GM10248 (cell line): ENCODE measurements at places on chromosomes 7 and 10.

DNA sequence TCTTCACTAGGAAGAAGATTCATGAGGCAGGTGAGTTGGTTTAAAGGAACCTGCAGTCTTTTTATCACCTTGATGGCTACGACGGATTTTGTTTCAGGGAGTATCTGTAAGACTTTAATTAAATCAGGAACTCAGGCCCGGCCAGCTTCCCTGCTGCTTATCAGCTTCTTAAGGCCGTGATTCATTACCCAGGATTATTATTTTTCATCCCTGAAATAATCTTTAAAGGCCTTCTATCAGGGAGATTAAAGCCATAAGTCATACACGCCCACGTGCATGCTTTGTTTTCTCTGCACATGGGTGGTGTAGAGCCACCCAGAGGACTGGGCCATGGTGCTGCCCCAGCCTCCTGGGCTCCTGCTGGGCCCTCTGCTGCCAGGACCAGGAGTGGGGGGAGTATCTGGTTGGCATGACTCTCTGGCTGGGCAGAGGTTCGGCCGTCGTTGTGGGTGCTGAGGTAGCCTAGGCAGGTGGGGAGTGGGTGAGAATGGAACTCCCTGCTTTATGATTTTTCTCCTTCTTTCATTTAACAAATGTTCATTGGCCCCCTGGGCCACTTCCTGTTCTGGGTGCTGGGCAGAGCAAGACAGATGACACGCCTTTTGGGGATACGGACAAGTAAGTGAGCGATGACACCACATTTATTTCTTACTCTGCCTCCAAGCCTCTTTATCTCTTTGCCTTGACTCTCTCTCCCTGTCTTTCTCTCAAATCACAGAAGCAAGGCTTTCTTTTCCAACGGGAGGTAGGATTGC lies 39.0 kb upstream of the PCBD1 start:
- DNase-seq, result no peak

- no peak for DNase-seq
These were observed 115.8 kb upstream of the LANCL2 start for GRCh38 chr7:55249332-55249731.

- no peak for DNase-seq
These were observed 66.4 kb downstream of the TAC1 start for GRCh38 chr7:97798046-97799019.

- no peak for DNase-seq
These were observed 37.9 kb upstream of the FAM13C start for GRCh38 chr10:59400214-59400613.

- DNase-seq, result peak; percentile 77
These were observed 50.4 kb downstream of the DNAJB6 start for GRCh38 chr7:157386979-157387800.

GRCh38 chr10:52729271-52730104 lies 43.1 kb downstream of the MBL2 start:
- DNase-seq, result peak; percentile 33

DNA sequence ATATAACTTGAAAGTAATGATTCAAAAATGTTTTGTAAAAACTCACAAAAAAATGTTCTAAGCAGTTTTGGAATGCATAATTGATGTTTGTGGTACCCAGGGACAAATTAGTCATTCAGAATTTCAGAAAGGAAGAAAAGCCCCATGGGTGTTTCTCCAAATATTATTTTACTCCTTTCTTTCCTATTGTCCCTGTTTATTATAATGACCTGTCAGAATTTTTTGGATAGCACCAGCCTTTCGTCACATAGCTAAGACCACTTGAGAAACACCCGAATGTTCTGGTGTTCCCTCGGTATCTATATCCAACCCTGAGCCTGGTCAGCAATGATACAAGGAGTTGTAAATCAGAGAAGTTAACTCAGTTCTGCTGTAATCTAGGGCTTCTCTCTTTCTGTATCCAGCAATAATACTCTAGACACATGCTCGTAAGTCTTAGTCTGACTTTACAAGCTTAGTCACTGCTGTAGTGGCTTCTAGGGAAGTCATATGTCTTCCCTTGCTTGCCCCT lies 64.8 kb upstream of the MEOX2 start:
- DNase-seq, result no peak

- no peak for DNase-seq
These were observed 3.1 kb upstream of the EVX1 start for GRCh38 chr7:27239387-27240014.

DNA sequence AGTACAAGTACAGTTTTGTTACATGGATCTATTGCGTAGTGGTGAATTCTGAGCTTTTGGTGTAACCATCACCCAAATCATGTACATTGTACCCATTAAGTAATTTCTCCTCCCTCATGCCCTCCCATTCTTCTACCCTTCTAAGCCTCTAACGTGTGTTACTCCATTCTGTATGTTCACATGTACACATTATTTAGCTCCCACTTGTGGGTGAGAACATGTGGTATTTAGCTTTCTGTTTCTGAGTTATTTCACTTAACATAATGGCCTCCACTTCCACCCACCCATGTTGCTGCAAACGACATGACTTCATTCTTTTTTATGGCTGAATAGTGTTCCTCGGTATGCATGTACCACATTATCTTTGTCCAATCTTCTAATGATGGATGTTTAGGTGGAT lies 251.3 kb downstream of the CAMK1D start:
- no peak for DNase-seq

DNA sequence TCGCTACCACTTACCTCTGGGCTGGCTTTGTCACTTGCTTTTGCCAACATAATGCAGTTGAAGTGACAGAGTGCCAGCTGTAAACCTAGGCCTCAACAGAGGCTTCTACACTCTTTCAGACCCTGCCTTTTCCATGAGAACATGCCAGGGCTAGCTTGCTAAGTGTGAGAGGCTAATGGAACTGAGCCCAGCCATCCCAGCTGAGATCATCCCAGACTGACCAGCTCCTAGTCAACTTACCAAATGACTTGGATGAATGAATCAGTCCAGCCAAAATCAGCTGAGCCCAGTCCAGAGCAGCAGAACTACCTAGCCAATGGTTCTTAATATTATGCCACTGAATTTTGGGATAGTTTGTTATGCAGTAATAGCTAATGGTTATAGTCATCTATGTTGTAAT lies 34.7 kb upstream of the MKLN1 start:
- DNase-seq, result no peak

GRCh38 chr7:5349437-5350173 lies 66.9 kb downstream of the SLC29A4 start:
- DNase-seq, result no peak

GRCh38 chr7:6691103-6691502 lies 15.6 kb downstream of the ZNF12 start:
- no peak for DNase-seq

GRCh38 chr10:121753726-121754476 lies 155.7 kb upstream of the FGFR2 start:
- peak; percentile 51 for DNase-seq

- no peak for DNase-seq
These were observed 17.1 kb downstream of the PNLIPRP2 start for GRCh38 chr10:116637830-116638229.

GRCh38 chr7:23345601-23346000 lies 46.5 kb downstream of the MALSU1 start:
- DNase-seq, result no peak

DNA sequence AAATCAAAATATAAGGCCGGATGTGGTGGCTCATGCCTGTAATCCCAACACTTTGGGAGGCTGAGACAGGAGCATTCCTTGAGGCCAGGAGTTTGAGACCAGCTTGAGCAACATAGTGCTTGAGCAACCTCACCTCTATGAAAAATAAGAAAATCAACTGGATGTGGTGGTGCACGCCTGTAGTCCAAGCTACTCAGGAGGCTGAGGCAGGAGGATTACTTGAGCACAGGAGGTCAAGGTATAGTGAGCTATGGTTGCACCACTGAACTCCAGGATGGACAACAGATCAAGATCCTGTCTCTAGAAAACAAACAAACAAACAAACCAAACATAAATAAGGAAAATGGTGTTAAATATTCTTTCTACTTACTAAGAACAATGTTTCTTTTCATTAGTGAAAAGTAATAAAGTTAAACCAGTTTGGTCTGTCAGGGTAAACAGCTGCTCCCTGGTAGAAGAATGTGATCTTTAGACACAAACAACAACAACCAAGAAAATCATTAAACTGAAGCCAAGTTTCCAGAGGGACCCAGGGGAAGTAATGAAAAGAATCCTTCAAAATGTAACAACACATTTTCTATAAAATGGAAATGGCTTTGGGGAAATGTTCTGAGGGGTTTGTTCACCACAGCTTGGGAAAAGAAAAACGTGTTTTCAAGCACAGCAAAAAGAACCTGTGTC lies 17.5 kb upstream of the BAG3 start:
- no peak for DNase-seq

- DNase-seq, result no peak
These were observed 64.6 kb upstream of the RNF148 start for GRCh38 chr7:122767339-122767738.

DNA sequence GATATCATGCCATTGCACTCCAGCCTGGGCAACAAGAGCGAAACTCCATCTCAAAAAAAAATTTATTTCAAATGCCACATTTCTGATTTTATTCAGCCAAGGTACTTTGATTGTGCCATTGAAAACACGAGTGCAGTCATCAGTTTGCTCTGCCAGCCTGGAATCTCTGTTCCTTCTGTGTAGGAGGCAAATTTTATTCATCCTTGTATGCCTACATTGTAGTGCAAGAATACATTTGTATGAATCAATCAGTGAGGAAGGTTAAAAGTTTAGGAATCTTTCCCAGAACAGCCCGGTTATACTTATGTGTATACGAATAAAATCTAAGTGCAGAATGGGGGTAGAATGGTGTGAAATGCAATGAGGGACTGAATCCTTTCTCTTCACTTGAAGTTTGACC lies 886 bp upstream of the TET1 start:
- no peak for DNase-seq

- peak; percentile 62 for DNase-seq
These were observed 59.4 kb upstream of the ZNF438 start for GRCh38 chr10:31090894-31091607.

- no peak for DNase-seq
These were observed 116.0 kb upstream of the IMMP2L start for GRCh38 chr7:111678281-111678680.

DNA sequence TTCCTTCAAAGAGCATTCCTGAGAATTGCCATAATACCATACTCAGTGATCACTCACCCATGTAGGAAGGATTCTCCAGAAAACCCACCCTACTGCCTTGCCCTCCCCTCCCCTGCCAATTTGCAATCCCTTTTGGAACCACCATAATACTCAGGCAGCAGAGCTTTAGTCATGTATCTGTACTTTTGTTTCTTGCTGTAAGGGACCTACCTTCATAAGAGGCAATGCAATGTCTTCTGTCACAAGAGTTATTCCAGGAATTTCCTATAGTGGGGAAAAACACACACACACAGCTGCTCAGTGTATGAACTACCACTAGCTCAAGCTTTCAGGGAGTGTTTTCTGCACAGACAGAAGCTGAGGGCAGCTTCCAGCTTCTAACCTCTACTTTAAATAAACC lies 67.0 kb downstream of the GSAP start:
- no peak for DNase-seq

GRCh38 chr10:3668276-3668965 lies 116.6 kb downstream of the KLF6 start:
- no peak for DNase-seq

GRCh38 chr7:47282790-47283496 lies 299.0 kb downstream of the TNS3 start:
- DNase-seq, result no peak

GRCh38 chr10:132880128-132880981 lies 62.0 kb downstream of the CFAP46 start:
- DNase-seq, result no peak

DNA sequence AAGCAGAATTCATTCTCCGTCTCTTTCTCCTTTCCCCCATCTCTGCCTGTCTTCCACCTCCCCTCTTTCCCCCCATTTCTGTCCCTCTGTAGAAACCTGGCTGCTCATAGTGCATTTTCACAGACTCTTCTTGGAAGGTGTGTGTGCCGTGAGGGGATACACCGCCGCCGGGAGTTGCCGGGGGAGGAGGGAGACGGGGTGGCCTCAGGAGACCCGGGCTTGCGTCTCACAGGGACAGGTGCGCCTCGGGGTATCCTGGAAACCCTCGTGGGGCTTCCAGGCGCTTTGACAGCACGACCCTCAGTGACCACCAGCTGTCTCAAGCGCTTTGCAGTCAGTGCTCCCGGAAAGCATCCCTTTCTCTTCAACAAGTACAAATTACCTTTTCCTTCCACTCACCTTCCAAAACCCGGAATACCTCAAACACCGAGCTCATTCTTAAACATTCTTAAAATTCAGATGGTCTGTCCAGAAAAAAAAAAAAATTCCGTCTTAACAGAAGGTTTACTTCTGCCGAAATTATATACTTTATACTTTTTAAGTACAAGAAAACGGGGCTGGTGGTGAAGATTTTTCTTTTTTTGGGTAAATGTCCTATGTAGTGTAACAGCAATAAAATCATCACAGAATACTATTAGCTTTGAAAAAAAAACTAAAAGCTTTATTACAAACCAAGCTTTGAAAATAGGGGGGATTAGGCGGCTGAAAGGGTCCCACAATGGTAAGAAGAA lies 8.2 kb downstream of the EMX2 start:
- no peak for DNase-seq

DNA sequence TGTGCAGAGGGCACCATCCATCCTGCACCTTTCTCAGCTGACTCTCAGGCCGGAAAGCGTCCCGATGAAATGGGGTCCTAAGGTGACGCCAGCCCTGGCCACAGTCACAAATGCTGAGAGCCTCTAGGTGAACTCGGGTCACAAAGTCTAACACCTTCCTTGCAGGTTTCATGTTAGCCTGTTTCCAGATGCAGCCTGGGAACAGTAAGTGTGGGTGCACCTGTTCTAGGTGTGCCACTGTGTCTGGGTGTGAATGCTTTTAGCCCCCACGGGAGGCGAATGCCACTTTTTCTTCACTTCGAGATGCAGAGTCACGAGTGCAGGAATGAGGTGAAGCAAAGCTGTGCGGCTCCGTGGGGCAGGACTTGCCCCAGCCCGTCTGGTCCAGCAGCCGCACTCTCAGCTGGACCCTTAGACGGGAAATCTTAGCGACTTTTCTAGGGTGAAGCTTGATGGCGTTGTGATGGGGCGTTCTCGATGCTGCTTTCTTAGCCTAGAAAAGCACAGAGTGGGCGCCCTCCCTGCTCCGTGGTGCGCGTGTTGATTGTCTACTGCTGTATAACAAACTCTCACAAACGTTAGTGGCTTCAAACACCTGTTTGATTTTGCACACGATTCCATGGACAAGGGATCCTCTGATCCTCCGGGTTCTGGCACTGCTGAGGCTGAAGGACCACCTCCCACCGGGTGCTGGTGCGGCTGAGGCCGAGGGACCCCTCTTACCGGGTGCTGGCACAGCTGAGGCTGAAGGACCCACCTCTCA lies 13.6 kb upstream of the VIPR2 start:
- DNase-seq, result no peak

DNA sequence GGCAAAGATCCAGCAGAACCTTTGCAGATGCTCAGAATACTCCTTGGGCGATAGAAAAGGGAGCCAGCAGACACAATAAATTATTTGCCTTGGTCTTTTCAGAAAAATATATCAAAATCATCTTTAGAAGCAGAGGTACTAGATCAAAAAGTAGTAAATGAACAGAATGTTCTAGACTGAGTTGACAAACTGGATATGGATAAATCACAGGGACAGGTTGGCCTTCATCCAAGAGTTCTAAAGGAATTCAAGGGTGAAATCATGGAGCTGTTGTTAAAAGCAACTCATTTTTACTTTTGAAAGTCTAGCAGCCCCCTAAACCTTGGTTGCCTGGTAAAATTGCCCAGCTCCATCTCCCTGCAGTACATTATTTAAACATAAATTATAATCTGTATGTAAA lies 99.1 kb downstream of the PLCE1 start:
- DNase-seq, result no peak
